Breast epithelium (tissue), 4 donors: ENCODE measurements at places on chromosomes 7 and 10. TPM values are rescaled to one million over a fixed set of nuclear protein-coding genes. Genes with fewer than 3 reads are reported as not detected.

DNA sequence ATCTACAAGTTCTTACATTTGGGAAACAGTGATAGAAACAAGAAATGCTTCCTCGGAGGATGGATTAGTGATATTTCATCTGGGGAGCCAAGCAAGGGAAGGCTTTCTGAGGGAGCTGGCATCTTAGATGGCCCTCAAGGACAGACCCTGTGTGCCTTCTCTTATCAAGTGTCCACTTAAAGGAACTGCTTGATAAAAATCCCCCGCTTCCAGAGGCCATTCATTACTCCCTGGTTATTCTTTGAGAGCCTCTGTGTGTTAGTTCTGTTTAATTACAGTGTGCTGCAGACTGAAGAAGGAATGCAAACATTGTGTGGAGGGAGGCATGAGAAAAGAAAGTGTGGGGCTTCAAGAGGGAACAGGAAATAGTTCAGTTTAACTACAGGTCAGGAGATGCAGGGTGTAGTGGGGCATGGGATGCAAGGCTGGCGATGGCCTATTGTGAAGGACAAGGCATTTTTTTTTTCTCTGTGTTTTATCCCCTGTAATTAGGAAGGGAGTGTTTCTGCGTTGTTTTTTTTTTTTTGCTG lies 145.4 kb downstream of the SNX10 start:
- H3K36me3 ChIP-seq = no peaks in the 10 kb centered on the region
- H3K27me3 ChIP-seq = no peaks in the 10 kb centered on the region
- H3K4me1 ChIP-seq = no peaks in the 10 kb centered on the region

TBX20 gene
- total RNA-seq = not detected

DNA sequence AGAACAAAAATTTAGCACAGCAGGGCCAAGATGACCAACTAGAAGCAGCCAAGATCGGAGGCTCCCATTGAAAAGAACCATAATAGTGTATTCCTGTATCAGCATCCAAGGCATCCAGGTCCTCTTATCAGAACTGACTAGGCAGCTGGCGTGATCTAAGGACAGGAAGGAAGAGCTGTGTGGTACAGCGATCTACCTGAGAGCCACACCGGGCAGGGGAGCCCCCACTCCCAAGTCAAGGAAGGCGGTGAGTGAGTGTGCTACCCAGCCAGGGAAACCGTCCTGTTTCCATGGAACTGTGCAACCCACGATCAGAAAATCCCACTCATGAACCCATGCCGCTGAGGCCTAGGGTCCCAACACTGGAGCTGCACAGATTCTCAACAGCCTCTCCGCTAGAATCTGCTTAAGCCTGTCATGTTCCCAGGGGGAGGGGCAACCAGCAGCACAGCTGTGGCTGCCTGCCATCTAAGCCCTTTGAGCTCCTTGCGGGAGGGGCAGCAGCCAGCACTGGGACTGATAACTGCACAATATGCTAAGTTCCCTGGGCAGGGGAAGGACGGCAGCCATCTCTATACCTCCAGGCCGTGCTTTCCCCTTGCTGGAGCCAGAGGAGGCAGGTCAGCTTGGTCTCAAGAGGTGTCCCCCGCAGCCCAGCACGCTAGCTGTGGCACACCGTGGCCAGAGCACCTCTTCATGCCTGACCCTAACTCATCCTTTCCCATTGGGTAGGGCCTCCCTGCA lies 213.0 kb upstream of the SMIM30 start:
- DNase-seq = no peak
- no peak overlapping the region for H3K4me3 ChIP-seq
- no peaks in the 10 kb centered on the region for H3K27me3 ChIP-seq
- no peaks in the 10 kb centered on the region for H3K36me3 ChIP-seq
- H3K27ac ChIP-seq = no peak overlapping the region

SPDYE6 gene
- total RNA-seq = not detected

DNA sequence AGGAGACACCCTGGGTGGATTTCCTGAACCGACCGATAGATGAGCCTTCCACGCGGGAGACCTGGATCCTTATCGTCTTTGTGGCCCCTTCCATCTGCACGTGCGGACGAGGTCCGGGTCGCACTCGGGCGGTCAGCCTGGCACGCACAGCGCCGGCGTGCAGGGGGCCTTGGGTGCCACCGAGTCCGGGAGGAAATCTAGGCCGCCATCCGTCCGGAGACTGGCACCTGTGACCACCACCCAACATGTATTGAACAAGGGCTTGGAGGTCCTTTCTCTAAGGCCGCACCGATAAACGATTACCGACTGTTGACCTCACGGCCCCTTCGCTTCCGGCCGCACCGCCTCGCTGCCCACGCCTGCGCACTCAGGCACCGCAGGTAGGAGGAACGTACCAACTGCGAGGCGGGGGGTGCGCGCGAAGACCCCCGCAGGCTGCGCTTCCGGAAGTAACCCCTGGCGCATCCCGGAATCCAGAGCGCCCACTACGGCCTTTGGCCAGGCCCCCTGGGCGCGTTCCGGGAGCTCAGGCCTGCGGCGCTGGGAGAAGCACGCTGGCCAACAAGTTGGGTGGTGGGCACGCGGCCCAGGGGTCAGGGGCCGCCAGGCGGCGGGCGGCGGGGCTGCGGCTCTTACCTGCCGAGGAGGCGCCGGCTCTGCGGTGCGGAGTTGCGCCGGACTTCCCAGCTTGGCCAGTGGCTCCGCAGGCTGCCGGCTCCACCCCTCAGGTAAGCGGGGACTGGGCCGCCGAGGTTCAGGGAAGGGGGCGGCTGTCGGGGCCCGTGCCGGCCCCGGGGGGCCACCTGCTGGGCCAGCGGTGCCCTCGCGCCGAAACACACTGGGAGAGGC lies at the start of the genes ACTR3C and LRRC61:
ACTR3C (minus strand) TSS at position 713 of the 849 bp plus-strand sequence. CDS start 28,249 bp downstream, outside the sequence.
LRRC61 (plus strand) TSS at position 523 of the 849 bp plus-strand sequence. CDS start 13,507 bp downstream, outside the sequence.
- H3K27me3 ChIP-seq = no peaks in the 10 kb centered on the region
- no peaks in the 10 kb centered on the region for H3K36me3 ChIP-seq
- DNase-seq = peak; percentile 64
- H3K4me1 ChIP-seq = no peaks in the 10 kb centered on the region
